Lower lobe of right lung (tissue), 2 donors: ENCODE measurements at places on chromosomes 6 and 20. TPM values are rescaled to one million over a fixed set of nuclear protein-coding genes. Genes with fewer than 3 reads are reported as not detected.

LGSN gene
- total RNA-seq, result 1.7 TPM

WFDC5 gene
- 1.6 TPM for total RNA-seq

CRISP3 gene
- total RNA-seq, result 2.5 TPM

HLA-G gene
- total RNA-seq, result 1.8 TPM

PGC gene
- 947 TPM for total RNA-seq

SSTR4 gene
- total RNA-seq, result 0.35 TPM

RAB44 gene
- total RNA-seq, result 0.95 TPM

SIRPB1 gene
- total RNA-seq, result 35.8 TPM

GHRH gene
- not detected for total RNA-seq

GATA5 gene
- 1.8 TPM for total RNA-seq

FAM50B gene
- 10.6 TPM for total RNA-seq

RNF39 gene
- total RNA-seq, result 2.5 TPM

CPNE5 gene
- total RNA-seq, result 2.4 TPM

AIF1 gene
- total RNA-seq, result 109 TPM

NKX2-2 gene
- not detected for total RNA-seq

TGM2 gene
- total RNA-seq, result 362 TPM

ZBTB2 gene
- total RNA-seq, result 10.3 TPM

PREX1 gene
- 78.2 TPM for total RNA-seq

RNASET2 gene
- 103 TPM for total RNA-seq
